ENCODE measurements at places on chromosomes 13 and 19.

DNA sequence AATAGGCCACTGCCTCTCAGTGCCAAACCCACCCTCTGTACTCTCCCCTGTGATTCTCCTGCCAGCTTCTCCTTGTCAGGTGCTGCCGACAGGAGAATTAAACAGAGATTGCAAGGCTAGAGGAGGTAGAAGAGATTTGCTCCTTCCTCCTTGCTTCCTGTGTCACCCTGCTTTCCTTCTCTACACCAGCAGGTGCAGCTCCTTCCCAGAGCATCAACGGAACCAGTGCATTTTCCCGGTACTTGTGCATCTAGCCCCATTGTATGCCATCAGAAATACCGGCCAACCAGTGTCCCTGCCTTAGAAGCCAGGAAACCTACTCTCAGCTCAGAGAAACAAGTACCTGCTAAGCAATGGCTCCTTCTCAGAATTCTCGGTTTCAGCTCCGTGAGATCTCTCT, 253.2 kb downstream of the SUCLA2 start:
- no peak for DNase-seq

DNA sequence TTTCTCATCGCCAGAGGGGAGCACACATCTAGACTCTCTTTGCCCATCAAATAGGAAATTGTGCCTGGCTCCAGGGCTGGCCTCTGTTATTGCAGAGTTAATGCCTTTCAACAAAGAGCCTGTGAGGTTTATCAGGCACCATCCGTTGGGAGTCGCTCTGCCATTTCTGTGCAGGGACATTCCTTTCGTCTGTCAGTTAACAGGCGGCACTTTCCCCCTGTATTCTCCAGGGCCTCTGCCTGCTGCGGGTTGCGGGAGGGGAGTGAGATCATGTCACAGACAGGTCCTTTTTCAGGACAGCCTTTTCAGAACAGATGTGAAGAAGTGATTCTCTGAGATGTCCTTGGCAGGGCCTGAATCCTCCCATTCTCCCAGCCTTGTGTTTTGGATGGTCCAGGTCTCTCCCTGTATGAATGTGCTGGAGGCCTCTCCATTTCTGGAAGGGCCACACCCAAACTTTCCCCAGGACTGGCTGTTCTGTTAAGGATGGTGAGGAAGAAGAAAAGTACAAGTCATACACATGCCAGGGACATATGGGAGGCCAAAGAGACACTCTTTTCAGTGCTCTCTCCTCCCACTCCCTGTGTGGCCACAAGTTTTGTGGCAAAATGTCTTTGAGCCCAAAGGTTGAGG, 14.9 kb downstream of the SERP2 start:
- DNase-seq, result no peak

GRCh38 chr13:99087954-99088491, 110.2 kb upstream of the DOCK9 start:
- no peak for DNase-seq

DNA sequence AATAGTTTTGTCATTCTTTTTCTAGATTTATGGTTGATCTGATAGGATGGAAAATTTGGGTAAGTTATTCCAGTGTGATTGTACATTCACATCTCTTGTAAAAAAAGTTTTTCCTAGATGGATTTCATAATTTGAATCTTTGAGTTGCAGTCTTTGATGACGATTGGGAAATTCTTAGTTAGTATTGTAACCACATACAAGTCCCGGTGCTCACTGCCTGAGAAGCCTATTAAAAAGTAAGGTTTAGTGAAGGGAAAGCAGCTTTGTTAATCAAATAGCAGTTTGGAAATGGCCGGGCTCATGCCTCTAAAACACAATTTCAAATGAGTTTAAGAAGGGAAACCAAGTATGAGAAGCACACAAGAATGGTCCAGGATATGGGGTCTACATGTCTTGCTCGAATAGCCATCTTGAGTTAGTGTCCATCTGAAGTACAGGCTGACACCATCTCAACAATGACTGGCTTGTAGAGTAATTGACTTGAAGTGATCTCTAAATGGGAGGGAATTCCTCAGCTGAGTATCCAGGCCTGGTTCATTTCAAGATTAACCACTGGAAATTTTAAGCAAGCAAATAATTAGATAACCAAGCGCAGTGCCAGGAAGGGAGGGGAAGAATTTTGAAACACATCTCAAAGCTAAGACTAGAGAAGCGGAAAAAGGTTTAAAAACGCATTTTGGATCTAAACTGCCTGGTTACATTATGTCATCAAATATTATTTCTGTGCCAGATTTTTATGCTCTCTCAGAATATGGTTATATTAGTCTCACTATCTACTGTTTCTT, 1145.6 kb upstream of the MIR17HG start:
- no peak for DNase-seq

DNA sequence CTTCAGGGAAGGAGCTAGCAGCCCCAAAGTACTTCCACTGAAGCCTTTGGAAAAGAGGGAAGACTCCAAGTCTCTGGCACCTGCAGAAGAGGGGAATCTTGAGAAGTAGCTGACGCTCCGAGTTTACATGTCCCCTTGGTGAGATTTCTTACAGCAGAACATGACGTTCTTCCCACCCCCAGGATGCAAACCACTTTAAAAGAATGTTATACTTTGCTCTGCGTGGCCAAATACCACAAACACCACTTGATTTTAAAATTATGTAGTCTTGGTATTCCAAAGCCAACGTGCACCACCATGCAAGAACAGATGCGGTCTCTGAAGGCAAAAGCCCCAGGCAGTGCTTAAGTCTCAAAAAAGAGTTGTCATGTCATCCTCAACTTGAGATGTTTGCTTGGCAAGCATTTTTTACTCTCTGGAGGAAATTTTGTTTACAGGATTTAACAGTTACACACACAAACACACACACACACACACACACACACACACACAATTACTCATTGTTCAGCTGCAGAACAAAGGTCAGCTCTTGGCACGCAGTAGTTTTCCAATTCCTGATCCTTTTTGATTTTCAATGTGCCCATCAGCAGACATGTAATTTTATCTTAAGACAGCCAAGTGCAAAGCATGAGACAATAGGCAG, 106.1 kb downstream of the RGCC start:
- DNase-seq, result peak; percentile 91

GRCh38 chr13:26412936-26413716, 144.4 kb upstream of the WASF3 start:
- DNase-seq, result no peak
